ENCODE measurements at places on chromosomes 7 and 10.

DNA sequence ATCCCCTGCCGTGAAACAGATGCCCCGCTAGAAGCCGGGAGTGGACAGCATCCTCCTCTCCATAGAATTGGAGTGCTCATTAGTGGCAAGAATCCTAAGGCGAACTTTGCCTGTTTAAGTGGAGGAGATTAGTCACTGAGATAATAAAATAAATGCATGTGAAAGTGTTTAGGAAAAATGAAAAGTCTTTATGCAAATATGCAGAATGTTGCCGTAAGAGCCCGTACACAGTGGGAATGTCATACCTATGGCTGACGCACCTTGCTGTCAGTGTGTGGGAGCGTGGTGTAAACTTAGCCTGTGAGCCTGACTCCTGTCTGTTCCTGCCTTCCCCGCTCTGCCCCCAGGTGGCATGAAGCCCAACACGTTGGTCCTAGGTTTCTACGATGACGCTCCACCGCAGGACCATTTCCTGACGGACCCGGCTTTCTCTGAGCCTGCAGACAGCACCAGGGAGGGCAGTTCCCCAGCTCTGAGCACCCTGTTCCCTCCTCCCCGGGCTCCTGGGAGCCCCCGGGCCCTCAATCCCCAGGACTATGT, 1.7 kb upstream of the TRIP6 start:
- DNase-seq, result no peak

DNA sequence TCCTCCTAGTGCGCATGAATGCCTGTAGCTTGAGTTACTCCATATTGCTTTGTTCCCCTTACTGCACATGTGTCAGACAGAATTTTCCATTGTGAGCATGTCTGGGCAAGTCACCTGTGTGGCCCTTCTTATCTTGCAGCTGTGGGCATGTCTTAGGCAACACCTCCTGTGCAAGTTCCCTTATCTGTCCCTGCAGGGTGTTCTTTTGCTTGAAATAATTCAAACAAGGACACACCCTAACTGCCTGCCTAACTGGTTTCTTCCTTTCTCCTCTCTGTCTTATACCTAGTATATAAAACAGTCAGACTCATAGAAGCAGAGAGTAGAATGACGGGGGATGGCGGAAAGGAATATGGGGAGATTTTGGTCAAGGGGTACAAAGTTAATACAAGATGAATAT, 421.1 kb upstream of the SORCS1 start:
- DNase-seq, result no peak

GRCh38 chr7:142263598-142264380, 5.9 kb upstream of the PRSS58 start:
- DNase-seq, result no peak

DNA sequence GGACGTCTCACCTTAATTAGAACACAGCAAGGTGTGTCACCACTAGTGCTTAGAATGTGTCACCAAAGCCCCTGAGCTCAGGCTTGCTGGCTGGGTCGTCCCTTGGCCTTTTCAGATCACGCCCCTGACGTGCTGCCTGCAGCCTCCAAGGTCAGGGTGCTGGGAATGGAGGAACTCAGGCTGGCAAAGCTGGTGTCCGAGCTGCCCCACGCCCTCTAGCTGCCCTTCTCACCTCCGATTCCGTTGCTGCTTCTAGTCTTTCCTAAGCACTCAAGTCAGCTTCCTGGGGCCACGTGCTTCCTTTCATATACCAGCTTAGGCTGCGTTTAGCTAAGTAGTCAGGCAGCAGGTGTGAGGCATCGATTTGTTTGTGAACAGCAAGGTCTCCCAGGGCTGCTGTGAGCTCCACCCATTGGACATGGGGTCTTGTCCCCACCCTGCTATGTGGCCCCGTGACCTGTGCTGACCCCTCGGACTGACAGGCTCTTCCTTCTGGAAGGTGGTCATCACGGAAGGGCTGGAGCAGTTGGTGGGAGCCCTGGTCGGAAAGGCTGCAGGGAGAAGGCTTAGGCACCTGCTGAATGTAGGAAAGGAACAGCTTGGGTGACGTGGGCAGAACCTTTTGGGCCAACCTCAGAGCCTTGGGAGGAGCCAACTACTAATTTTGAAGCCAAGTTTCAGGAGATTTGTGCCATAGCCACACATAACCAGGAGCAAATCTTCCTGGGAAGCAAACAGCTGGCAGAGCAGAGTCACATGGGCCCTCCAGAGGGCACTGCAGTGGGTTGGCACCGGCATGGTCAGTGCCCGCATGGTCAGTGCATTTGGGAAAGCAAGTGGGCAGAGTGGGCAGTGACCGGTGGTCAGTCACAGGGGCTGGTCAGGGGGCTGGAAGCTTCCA, 28.8 kb downstream of the VIPR2 start:
- DNase-seq, result peak; percentile 18

GRCh38 chr10:112898540-112899390, 51.3 kb upstream of the TCF7L2 start:
- no peak for DNase-seq

DNA sequence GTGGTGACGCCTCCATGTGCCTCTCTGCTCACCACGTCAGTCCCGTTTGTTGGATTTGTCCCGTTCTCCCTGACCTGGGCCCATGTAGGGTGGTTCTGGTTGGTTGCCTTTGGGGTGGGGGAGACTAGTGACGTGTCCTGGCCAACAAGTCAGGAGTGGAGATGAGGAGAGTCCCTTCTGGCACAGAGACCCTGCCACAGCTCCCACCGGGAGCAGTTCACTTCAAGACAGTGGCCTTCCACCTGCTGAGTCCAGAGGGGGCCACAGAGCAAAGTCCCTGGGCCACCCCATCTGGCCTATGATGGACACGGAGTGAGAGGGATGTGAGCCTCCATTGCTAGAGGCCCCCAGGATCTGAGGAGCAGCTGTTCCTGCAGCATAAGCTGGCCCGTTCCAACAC, 405.6 kb downstream of the TCERG1L start:
- DNase-seq, result no peak

DNA sequence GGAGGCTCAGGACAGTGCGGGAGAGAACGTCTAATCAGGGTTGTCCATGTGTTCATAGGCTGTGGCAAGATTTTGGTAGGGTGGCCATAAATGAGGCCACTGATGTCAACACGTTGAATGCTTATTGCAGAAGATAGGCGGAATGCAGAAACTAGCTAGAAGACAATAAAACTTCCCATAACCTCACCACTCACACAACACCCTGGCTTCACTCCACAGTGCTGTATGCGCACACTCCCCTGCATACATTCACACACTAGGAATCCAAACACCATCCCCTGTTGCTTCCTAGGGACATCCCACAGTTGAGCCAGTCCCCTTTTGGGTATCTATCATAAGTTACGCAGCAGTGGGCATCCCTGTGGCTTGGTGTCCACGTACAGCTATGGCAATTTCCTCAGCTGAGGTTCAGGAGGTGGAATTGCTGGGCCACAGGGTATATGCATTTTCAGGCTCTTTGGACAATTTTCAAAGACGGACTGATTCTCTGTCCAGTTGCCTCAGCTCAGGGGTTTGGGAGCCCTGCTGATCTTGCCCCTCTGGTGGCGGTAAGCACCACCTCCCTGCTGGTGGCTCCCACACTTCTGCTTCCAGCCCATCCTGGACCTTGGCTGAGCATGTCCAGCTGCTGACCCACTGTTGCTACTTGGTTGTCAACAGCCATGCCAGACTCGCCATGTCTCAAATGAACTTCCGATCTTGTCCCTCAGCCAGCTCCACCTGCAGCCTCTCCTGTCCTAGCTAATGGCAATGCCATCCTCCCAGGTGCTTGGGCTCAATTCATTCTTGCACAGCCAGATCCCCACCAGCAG, 36.4 kb downstream of the CDH23 start:
- DNase-seq, result no peak

GRCh38 chr10:61024856-61025201, 80.8 kb upstream of the RHOBTB1 start:
- DNase-seq, result no peak

GRCh38 chr10:44968500-44969400, 9.1 kb downstream of the RASSF4 start:
- no peak for DNase-seq

DNA sequence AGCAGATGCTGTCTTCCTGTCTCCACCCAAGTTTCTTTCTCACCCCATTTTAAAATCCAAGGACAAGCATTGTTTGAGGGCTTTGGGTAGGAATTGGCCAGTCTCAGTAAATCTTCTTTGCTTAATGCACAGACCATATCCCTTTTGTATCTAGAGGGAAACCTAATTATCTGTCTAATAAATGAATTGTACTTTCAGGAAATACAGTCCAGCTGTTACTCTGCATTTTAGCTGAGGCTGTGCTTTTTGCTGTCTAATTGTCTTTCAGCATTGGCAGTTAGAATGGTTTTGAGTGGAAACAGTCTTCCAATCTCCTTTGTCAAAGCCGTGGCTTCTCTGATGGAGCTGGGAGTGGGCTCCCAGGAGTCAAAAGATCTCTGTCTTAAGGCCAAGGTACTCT, 388.2 kb downstream of the SORCS3 start:
- no peak for DNase-seq

DNA sequence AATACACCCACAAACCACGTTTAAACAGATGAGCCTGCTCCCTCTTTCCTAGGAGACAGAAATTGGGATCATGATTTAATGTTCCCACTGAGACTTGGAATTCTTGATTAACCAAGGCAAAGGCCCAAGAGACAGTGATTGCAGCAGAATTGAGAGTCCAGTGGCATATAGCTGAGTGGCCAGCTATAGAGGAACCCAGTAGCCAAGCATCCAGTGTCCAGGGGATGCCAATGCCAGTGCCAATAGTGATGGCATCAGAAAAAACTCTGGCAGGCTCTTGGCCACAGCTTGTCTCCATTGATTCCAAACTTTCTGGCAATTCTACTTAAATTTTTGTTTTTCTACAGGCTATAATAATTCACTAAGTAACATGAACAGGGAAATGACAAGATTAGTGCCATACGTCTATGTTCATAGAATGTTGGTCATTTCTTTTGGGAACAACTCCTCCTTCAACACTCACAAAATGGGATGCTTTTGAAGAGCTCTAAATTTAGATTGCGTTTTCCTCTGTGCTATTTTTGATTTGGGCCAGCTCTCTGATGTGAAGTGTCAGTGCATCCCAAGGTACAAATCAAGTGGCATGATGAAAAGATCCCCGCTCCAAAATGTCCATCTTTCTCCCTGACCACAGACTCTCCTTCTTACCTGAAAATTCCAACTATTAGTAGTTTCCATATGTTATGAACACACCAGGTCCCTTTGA, 83.1 kb upstream of the A1CF start:
- no peak for DNase-seq

DNA sequence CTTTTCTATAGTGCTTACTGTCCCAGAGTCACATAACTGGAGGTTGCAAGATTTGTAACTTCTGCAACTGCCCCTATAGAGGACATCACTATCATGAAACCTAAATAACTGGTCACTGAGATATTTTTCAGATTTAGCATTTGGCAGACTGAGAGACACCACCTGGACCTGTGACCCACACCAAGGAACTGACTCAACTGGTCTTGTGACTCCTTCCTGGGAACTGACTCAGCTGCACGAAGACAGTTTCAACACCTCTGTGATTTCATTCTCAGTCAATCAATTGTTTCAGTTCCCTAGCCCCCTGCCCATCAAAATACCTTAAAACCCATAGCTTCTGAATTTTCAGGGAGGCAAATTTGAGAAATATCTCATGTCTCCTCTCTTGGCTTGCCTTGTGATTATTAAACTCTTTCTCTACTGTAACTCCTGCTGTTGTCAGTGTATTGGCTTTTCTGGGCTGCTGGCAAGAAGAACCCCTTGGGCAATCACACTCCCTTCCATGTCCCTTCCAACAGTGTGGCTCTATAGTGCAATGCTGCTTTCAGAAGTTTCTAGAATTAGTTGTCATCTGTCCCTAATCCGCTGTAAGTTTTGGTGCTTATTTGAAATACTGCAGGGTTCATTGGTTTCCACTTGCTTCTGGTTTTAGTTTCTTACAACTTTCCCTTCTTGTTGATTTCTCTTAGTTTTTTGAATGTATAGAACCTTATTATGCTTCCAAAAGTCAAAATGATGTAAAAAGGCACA, 127.8 kb upstream of the ADCY1 start:
- DNase-seq, result no peak

- no peak for DNase-seq
Observed at GRCh38 chr10:16742165-16742960, 74.9 kb downstream of the RSU1 start.

- DNase-seq, result no peak
Observed at GRCh38 chr7:11294218-11294617, 320.5 kb downstream of the PHF14 start.

- DNase-seq, result no peak
Observed at GRCh38 chr7:140398821-140399220, 491 bp upstream of the SLC37A3 start.

DNA sequence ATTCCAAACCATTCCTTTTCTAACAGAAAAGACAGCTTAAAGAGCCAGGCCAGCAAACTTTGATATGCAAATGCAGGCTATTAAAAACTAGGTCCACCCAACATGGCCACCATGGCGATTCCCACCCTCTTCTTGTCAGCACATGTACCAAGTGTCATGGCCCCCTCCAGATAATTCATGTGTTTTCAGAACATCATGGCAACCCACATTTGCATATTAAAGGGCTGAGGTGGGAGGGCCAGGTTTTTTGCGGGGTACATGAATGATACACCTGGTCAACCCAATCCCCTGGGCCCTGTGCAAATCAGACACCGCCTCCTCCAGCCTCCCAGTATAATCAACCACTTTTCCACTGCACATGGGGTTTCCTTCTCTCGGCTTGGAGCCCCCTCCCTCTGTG, 965 bp upstream of the ERVW-1 start:
- no peak for DNase-seq

GRCh38 chr7:115146148-115146547, 224.3 kb downstream of the MDFIC start:
- no peak for DNase-seq

- no peak for DNase-seq
Observed at GRCh38 chr7:70720191-70720873, 411.6 kb upstream of the GALNT17 start.

GRCh38 chr10:77505431-77506334, 131.9 kb downstream of the KCNMA1 start:
- DNase-seq, result no peak

GRCh38 chr10:33337326-33337957, 3.0 kb upstream of the NRP1 start:
- DNase-seq, result peak; percentile 39

DNA sequence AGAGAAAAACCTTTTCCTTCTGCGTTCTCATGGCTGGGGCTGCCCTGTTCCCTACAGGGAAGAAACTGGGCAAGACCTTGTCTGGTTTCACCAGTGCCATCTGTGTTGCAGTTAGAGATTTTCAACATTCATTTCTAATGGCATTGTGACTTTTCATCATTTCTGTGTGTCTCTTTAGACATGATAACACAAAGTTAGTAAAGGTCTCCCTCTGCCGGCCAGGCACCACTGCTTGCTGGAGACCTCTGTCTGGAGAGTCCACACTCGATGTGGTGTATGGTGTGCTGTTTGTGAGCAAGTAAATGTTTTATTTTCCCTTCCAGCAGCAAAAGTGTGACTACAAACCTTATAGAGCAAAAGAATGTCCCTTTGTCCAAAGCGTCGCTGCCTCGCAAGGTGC, 213.5 kb downstream of the PAXIP1 start:
- DNase-seq, result no peak

All from ovary (tissue), 10 donors.